Panc1 (cell line): ENCODE measurements at places on chromosomes 7 and 10.
A peak's percentile ranks its signal among the peaks of the same experiment; 100 is the strongest.

DNA sequence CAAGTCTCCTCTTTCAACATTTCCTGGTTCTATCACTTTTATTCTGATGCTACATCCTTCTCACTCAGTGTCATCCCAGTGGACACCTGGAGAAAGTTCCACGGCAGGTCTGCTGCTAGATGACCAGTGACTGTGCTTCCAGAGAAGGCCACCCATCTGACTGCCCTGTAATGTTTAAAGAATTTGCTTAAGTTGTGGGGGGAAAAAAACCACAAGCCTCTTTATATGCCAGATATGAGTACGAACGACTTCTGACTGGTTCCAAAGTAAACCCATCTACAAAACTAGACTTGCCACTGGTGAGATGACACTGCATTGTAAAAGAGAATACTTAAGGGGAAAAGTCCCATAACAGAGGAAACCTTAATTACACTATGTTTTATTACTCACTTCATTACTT, 69.6 kb upstream of the VWC2 start:
- H3K36me3 ChIP-seq = no peaks in the 10 kb centered on the region
- no peak for DNase-seq
- H3K4me1 ChIP-seq = no peaks in the 10 kb centered on the region
- H3K27me3 ChIP-seq = no peaks in the 10 kb centered on the region
- H3K27ac ChIP-seq = no peak overlapping the region

DNA sequence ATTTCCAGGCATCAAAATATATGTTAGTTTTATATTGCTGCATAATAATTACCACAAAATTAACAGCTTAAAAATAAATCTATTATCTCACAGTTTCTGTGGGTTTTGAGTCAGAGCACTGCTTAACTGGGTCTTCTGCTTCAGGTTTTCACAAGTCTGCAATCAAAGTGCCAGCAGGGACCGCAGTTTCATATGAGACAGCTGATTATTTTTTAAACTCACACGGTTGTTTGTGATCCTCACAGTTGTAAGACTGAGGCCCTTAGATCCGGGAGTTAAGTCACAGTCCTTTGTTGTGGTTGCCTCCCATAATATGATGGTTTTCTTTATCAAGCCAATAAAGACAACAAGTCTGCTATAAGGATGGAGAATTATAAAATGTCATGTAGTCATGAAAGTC, 146.0 kb upstream of the ZWINT start:
- H3K27ac ChIP-seq = no peak overlapping the region
- DNase-seq = no peak
- H3K27me3 ChIP-seq = no peaks in the 10 kb centered on the region
- no peak overlapping the region for H3K4me3 ChIP-seq
- no peaks in the 10 kb centered on the region for H3K4me1 ChIP-seq

DNA sequence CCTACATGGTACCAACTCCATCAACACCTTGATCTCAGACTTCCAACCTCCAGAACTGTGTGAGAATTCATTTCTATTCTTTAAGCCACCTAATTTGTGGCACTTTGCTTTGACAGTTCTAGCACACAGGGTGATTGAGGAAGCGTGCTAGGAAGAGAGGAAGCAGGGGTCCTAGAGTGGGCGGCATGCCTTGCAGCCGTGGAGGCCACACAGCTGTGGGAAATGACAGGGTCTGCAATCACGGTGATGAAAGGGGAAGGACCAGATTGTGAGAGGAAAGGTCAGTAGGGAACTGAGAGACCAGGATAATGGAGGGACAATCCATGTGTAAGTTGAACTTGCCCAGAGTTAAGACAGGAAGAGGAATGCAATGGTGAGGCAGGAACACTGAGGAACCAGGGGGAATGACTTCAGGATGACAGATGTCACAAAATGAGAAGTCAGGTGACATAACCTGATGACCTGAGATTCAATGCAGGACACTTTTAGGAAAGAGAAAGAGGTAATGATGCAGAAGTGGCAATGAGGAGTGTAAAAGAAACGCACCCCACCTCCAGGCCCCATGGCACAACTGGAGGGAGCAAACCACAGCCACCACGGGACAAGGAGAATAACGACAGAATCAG, 87.3 kb upstream of the PIK3CG start:
- peaks cover 9% of the 10 kb centered on the region; the same call in 1 of the 2 replicates for H3K4me1 ChIP-seq
- no peak overlapping the region for H3K4me3 ChIP-seq
- no peaks in the 10 kb centered on the region for H3K36me3 ChIP-seq
- no peak for DNase-seq

DNA sequence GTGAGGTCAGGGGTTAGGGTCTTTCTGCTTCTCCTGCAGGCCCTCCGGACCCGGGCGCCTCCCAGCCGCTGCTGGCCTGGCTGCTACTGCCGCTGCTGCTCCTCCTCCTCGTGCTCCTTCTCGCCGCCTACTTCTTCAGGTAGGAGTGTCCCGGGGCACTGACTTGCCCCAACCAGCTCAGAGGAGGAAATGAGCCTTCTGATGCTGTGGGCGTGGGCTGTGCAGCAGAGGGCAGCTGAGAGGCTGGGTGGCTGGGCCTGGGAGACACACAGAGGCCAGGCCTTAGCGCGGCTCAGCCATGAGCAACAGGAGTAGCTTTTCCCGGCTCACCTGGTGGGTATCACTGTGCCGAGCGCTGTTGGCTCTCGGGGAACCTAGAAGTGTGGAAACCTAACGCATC, 78.9 kb downstream of the MKI67 start:
- no peak overlapping the region for H3K4me3 ChIP-seq
- DNase-seq = no peak
- no peaks in the 10 kb centered on the region for H3K4me1 ChIP-seq
- no peaks in the 10 kb centered on the region for H3K36me3 ChIP-seq

- no peak overlapping the region for H3K27ac ChIP-seq
- H3K27me3 ChIP-seq = no peaks in the 10 kb centered on the region
- no peak for DNase-seq
- no peaks in the 10 kb centered on the region for H3K36me3 ChIP-seq
Measured at GRCh38 chr10:132107186-132107948, 41.6 kb downstream of the JAKMIP3 start.

- H3K27ac ChIP-seq = no peak overlapping the region
- H3K4me1 ChIP-seq = no peaks in the 10 kb centered on the region
- H3K4me3 ChIP-seq = no peak overlapping the region
- no peaks in the 10 kb centered on the region for H3K36me3 ChIP-seq
- H3K27me3 ChIP-seq = no peaks in the 10 kb centered on the region
- DNase-seq = no peak
Measured at GRCh38 chr7:70614237-70615045, 517.5 kb upstream of the GALNT17 start.

- DNase-seq = no peak
- H3K27ac ChIP-seq = no peak overlapping the region
- no peak overlapping the region for H3K4me3 ChIP-seq
Measured at GRCh38 chr7:37081436-37081835, 357.1 kb upstream of the AOAH start.

- H3K36me3 ChIP-seq = no peaks in the 10 kb centered on the region
- DNase-seq = no peak
- no peaks in the 10 kb centered on the region for H3K4me1 ChIP-seq
- no peak overlapping the region for H3K27ac ChIP-seq
- H3K27me3 ChIP-seq = no peaks in the 10 kb centered on the region
Measured at GRCh38 chr7:136665878-136666509, 202.5 kb upstream of the CHRM2 start.

DNA sequence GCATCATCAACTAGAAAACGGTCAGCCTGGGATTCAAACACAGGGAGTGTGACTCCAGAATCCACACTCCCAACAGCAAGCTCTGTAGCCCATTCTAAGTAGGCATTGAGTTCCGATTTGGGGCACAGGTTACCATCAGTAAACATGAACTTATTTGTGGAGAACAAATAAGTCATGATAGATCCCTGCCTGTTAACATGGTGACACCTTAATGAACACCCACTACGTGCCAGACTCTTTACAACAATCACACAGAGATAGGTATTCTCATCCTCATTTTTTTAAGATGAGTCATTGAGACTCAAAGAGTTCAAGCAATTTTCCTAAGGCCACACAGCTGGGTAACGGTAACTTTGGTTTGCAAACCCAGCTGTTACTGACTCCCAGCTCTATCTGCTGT, 91.5 kb downstream of the LYZL2 start:
- no peaks in the 10 kb centered on the region for H3K4me1 ChIP-seq
- DNase-seq = no peak
- no peak overlapping the region for H3K4me3 ChIP-seq
- no peak overlapping the region for H3K27ac ChIP-seq
- H3K36me3 ChIP-seq = no peaks in the 10 kb centered on the region
- no peaks in the 10 kb centered on the region for H3K27me3 ChIP-seq

DNA sequence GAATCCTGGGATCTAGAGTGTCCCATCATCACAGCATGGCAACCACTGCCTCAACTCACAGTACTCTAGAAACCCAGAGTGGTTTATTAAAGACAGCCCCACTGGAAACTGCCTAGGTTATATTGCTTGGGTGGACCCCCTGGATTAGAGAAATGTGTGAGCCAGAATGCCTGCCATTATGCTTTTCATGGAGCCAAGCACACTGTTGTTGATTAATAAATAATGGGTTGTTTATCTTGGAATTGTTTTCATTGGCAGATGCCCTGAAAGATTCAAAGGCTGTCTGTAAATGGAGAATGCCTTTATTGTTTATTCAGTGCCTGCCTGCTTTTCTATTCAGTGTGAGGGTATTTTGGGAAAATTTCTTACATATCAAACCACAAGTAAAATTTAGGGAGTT, 52.1 kb downstream of the GNAI1 start:
- no peak for DNase-seq
- H3K4me3 ChIP-seq = no peak overlapping the region
- H3K27me3 ChIP-seq = no peaks in the 10 kb centered on the region
- no peak overlapping the region for H3K27ac ChIP-seq
- peaks cover 9% of the 10 kb centered on the region for H3K4me1 ChIP-seq

DNA sequence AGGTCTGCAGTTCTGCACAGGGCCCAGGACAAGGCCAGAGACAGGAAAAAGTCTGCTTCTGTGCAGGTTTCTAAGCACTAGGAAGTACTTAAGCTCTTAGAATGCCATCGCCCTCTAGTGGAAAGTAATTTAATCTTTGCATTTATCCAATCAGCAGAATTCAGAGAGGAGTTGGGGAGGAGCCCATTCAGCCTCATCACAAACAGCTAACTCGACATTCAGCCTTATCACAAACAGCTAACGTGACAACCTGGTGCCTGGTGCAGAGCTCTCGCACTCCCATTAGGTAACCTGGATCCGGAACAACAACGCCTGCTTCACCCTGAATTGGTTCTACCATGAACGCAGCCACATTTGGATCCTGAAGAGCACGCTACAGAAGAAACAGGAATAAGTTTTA, 15.2 kb downstream of the OAT start:
- no peaks in the 10 kb centered on the region for H3K27me3 ChIP-seq
- DNase-seq = peak; percentile 45
- H3K36me3 ChIP-seq = peaks cover 40% of the 10 kb centered on the region
- no peak overlapping the region for H3K4me3 ChIP-seq
- no peaks in the 10 kb centered on the region for H3K4me1 ChIP-seq
- H3K27ac ChIP-seq = no peak overlapping the region

DNA sequence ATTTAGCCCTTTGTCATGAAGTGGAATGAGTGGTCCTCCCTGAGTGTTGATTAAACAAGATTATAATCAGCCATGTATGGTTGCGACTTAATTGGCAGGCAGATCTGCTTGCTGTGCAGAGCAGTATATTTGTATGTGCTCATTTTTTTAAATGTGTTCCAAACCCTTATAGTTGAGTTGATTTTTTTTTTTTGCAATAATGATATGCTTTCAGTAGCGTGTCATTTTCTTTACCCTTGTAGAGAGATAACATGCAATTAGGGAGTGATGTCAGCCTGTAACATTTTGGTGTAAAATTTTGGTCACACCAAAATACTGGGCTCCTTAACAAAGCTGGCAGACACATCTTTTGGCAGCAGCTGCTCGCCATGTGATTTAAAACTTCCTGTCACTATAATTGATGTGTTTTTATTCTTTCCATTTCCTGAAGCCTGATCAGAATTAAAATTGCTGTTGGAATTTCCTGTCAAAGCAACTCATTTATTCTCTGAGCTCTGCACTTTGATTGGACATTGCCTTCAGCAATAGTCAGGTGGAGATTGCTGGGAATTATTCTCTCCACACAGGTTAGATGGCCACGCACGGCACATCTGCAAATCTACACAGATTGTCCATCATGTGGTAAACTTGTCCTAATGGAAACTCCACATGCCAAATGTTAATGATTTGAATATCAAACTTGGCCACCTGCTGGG, 125.3 kb downstream of the DYNC1I1 start:
- H3K27me3 ChIP-seq = peaks cover 2% of the 10 kb centered on the region; the same call in 1 of the 2 replicates
- no peaks in the 10 kb centered on the region for H3K36me3 ChIP-seq
- no peaks in the 10 kb centered on the region for H3K4me1 ChIP-seq
- DNase-seq = no peak

DNA sequence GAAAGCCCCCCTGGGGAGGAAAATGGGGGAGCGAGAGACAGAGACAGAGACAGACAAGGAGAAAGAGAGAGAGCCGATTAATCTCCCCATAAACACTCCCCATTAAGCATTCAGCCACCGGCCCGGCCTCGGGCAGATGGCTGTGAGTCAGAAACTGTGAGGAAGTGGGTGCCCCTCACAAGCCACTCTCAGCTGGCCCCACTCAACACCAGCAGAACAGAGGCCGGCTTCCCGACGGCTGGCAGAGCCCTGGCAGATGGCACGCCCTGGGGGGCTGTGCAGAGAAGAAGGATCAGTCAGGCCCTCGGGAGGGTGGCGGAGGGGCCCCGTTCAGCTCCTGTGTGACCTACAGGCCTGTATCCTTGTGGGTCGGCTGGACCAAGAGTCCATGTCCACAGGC, 41.2 kb downstream of the CAMK2B start:
- DNase-seq = no peak
- H3K4me1 ChIP-seq = no peaks in the 10 kb centered on the region
- no peak overlapping the region for H3K4me3 ChIP-seq
- H3K36me3 ChIP-seq = no peaks in the 10 kb centered on the region

DNA sequence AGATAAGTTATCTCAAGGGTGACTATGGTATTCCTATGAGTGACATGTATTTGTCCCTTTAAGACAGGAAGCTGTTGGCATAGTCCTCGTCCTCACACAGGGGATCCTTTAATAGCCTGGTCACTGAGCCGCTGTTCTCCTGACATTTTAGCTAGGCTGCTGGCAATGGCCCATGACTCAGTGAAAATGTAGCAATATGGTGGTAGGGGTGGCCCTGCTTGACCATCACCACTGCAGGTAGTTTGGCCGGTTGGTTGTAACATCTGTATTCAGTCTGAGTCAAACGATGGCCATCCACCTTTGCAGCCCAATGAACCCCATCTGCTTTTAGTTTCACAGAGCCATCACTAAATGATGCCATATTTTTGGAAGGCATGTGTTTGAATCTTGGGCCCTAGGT, 110.1 kb upstream of the RAB18 start:
- H3K4me1 ChIP-seq = no peaks in the 10 kb centered on the region
- H3K27ac ChIP-seq = no peak overlapping the region

DNA sequence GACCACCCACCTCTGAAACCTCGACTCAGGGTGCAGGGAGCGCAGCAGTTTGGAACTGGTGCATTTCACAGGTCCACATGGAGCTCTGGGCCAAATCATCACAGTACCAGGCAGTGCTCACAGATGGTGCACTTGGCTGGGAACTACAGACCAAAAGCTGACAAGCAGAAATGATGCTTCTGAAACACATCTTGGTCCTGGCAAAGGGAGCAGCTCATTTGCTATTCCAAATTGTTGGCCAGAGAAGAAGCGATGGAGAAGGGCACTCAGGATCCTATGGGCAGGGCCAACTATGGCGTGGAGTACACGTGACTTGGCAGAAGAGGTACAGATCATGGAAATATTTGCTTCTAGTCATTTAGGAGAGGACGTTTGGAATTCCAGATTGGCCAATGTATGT, 383.9 kb downstream of the CALN1 start:
- H3K27me3 ChIP-seq = no peaks in the 10 kb centered on the region
- DNase-seq = no peak
- no peak overlapping the region for H3K27ac ChIP-seq

- H3K4me3 ChIP-seq = no peak overlapping the region
- no peaks in the 10 kb centered on the region for H3K4me1 ChIP-seq
- H3K27ac ChIP-seq = no peak overlapping the region
- DNase-seq = no peak
- no peaks in the 10 kb centered on the region for H3K36me3 ChIP-seq
Measured at GRCh38 chr7:45721686-45722598, 147.8 kb downstream of the ADCY1 start.
